ENCODE measurements at places on chromosomes 6 and 20. TPM values are rescaled to one million over a fixed set of nuclear protein-coding genes. Genes with fewer than 3 reads are reported as not detected.

Gene OPN5
- total RNA-seq: not detected

Gene OR2H1
- not detected for total RNA-seq

Gene EFCAB8
- total RNA-seq: 0.33 TPM

Gene B3GAT2
- 1.3 TPM for total RNA-seq

Gene SIGLEC1
- 0.90 TPM for total RNA-seq

Gene OVOL2
- total RNA-seq: 0.94 TPM

Gene LY6G6C
- not detected for total RNA-seq

Gene FLRT3
- total RNA-seq: 9.9 TPM

Gene BCL2L1
- 120 TPM for total RNA-seq

Gene DLL1
- total RNA-seq: 1.6 TPM

Gene DDX43
- total RNA-seq: 0.14 TPM

Gene TNNC2
- 2.4 TPM for total RNA-seq

Gene PHACTR3
- total RNA-seq: 2.9 TPM

Gene HLA-DQA2
- 45.0 TPM for total RNA-seq

Gene FILIP1
- 1.9 TPM for total RNA-seq

Gene RAD21L1
- total RNA-seq: not detected

Measured in thymus (tissue), 14 donors.